ENCODE measurements at places on chromosomes 4 and X. TPM values are rescaled to one million over a fixed set of nuclear protein-coding genes. Genes with fewer than 3 reads are reported as not detected.

FGF5 gene
- total RNA-seq = 9.6 TPM

SPATA4 gene
- total RNA-seq = 0.42 TPM

SLIT2 gene
- total RNA-seq = 21.8 TPM

GASK1B gene
- total RNA-seq = 31.4 TPM

SSX2 gene
- total RNA-seq = not detected

IL15 gene
- 1.3 TPM for total RNA-seq

ZNF674 gene
- total RNA-seq = 9.3 TPM

IGFBP7 gene
- 111 TPM for total RNA-seq

LRCH2 gene
- total RNA-seq = 8.8 TPM

TRIM75 gene
- not detected for total RNA-seq

GPR50 gene
- total RNA-seq = not detected

ANOS1 gene
- total RNA-seq = 12.2 TPM

RTL3 gene
- total RNA-seq = not detected

DCHS2 gene
- total RNA-seq = 16.0 TPM

XG gene
- total RNA-seq = not detected

F8A3 gene
- total RNA-seq = 3.4 TPM

TRIM60 gene
- total RNA-seq = not detected

TCEAL6 gene
- 76.9 TPM for total RNA-seq

ETDA gene
- not detected for total RNA-seq

RUFY3 gene
- 242 TPM for total RNA-seq

CLNK gene
- total RNA-seq = not detected

AMMECR1 gene
- total RNA-seq = 4.8 TPM

MAGEB1 gene
- not detected for total RNA-seq

PWWP3B gene
- 12.9 TPM for total RNA-seq

GRPR gene
- total RNA-seq = 1.4 TPM

EVC2 gene
- 1.7 TPM for total RNA-seq

UBL4A gene
- 54.3 TPM for total RNA-seq

VCX2 gene
- total RNA-seq = not detected

P2RY4 gene
- not detected for total RNA-seq

XAGE1A gene
- total RNA-seq = not detected

GAGE12J gene
- total RNA-seq = not detected

PCDH7 gene
- total RNA-seq = 109 TPM

ZNF711 gene
- 25.1 TPM for total RNA-seq

BGN gene
- 36.3 TPM for total RNA-seq

TMEM35A gene
- total RNA-seq = 32.5 TPM

FAAH2 gene
- total RNA-seq = 5.3 TPM

CENPVL2 gene
- total RNA-seq = not detected

LIMCH1 gene
- total RNA-seq = 234 TPM

CACNA1F gene
- 1.4 TPM for total RNA-seq

SCD5 gene
- total RNA-seq = 291 TPM
